Cortex of kidney (tissue), 1 donor: ENCODE measurements at places on chromosomes 4 and X.

- DNase-seq: no peak
Measured at GRCh38 chrX:129534816-129535578, 5.1 kb upstream of the OCRL start.

- no peak for DNase-seq
Measured at GRCh38 chr4:155582971-155583437, 83.6 kb upstream of the GUCY1A1 start.

DNA sequence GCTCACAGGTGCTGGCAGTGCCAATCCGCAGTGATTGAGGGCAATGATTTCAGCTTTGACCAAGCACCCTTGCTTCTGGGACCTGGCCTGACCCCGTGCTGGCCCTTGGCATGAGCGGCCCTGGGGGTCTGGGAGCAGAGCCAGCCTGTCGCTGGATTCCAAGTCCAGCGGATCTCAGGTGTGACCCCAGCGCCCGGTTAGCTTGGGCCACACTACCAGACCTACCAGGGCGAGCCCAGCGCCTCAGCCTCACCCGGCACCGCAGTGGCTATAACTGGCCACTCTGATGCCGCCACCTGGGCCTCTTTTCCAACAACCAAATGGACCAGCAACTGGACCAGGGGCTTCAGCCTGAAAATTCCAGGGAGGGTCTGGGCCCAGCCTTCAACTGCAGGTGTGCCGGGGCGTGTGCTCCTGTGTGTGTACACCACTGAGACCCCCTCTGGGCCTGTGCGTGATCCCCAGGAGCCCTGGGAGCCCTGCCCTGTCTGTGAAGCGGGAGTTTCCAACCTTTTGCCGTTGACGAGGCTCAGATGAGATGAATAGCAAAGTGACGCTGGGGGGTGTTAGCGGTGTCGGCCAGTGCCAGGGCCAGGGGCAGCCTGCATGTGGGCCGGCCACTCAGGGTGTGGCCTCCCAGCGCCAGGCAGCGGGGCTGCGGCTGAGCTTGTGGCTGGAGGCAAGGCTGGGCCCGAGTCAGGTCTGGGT lies 658 bp downstream of the SH3TC1 start:
- DNase-seq: no peak

GRCh38 chr4:86818211-86818610 lies 31.0 kb downstream of the SLC10A6 start:
- no peak for DNase-seq

DNA sequence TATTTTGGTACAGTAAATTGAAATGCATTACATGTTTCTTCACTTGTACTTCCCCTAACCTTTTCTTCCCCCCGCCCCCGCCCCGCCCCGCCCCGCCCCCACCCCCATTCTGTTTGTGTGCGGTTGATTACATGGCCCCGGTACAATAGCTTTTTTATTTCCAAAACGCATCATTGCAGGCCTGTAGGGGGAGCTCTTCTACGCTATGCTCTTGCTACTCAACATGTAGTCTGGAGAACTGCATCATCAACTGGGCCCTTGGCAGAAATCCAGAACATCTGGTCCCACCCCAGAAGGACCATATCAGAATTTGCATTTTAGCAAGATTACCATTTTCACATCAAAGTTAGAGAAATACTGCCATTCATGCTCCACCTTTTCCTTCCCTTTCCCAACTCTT lies 333.3 kb upstream of the DDX53 start:
- no peak for DNase-seq

GRCh38 chr4:122152711-122153226 lies 638 bp downstream of the BLTP1 start:
- DNase-seq: no peak

DNA sequence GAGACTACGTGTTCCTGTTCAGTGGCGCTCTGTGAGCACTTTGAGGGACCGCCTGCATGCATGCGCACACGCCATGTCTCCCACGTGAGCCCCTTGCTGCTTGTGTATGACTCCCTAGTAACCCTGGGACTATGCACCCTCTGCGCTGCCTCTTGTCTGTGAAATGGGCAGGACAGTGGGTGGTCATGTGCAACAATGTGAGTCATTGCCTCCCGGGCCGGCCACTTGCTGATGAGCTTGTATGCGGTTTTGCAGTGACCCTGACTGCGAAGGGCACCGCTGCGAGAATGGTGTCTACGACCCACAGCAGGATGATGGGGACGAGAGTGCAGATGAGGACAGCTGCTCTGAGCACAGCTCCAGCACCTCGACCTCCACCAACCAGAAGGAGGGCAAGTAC lies 61.4 kb downstream of the TNIP2 start:
- DNase-seq: no peak

DNA sequence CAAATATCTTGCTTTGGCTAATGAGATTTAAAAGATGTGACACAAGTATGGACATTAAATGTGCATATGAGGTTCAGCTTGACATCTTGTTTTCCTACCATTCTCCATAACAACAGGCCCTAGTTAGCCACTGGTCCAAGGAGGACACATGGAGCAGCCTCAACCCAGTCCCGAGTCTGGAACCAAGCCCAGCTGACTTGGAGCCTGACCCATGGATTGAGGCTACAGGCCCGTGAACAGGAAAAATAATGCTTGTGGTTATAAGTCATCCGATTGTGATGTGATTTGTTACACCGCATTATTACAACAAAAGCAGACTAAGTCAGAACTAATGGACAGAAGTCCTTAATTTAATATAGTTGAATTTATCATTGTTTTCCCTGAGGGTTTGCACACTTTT lies 123.2 kb upstream of the BANK1 start:
- no peak for DNase-seq

- no peak for DNase-seq
Measured at GRCh38 chr4:73650250-73650649, 30.0 kb upstream of the RASSF6 start.

DNA sequence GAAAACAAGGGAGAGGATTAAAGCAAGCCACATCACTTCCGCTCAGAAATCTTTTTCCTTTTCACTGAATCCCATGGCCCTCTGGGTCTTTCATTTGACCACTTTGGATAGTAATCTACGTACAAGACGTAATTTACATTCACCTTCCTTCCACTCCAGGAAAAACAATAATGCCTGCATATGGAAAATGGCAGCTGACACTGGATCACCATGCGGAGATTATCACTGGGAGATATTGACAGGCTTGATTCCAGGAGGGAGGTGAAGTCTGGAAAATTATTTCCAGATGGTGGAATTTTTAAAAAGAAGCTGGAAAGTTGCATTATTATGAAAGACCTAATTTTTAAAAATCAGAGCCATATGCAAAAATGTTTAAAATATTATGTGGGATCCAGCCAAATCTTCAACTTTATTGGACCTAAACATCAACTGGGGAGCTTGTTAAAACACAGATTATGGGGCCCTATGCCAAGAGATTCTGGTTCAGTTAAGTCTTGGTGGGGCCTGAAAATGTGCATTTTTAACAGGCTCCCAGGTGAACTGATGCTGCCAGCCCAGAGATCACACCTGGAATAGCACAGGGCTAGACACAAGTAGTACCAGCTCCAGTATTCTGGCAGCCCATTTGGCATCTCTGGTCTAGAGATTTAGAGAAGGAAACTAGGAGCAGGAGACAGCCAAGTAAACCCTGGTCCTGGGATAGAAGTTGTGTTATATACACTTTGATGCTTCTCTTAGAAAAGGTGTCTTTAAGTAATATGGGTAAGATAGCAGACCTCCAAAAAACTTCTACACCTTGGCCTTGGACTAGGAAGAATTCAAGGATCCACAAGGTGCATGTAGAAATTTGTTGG lies 290.3 kb upstream of the LDB2 start:
- DNase-seq: no peak

- no peak for DNase-seq
Measured at GRCh38 chrX:8083286-8083685, 87.8 kb downstream of the VCX2 start.

GRCh38 chrX:46587158-46587557 lies 13.6 kb downstream of the CHST7 start:
- DNase-seq: no peak

DNA sequence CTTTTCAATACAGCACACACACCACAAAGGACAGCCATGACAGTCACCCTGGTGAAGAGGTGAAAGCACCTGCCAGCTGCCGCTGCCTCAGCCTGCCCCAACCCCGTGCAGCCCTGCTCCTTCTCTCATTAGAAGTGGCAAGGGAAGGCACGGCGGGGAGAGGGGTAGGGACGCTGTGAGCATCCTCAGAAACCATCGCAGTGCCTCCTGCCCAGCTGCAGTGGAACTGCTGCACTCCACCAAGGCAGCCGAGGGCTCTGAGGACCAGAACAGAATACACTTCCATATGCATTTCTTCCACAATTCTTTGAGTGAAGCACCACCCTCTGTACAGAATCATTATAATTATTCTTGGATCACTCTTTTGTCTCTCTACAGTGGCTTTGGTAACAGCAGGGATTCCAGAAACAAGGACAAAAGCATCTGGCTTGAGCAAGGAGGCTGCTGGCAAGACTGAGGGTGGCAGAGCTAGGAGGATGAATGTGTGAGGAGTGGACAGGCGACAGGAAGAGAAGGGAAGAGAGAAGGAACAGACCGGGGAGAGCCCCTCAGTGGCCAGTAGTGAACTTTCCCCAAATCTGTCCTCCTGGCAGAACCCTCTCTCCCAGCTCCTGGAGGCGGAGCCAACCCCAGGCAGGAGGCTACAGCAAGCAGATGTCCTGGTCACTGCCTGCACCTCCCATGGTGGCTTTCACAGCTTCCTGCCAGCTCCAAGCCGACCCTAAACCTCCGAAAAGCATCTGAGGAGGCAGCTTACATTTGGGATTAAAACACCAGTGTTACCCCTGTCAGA lies 73.2 kb downstream of the MTNR1A start:
- DNase-seq: no peak

DNA sequence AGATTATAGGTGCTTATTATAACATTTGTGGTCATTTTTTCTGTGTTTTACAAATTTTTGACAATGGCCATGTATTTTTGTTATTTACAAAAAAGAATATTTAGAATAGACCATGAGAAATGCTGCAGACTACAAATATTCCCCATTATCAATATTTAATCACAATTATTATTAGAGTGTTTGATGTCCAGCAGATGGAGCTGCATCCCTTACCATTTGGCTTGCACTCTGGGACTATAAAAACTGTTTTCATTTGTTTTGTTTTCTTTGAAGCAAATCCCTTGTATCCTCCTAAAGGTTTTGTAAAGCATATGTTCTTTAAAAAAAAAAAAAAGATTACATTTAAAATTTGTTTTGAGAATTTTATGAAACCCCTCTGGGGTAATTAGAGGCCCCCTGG lies 85.6 kb upstream of the CXorf66 start:
- no peak for DNase-seq

- DNase-seq: no peak
Measured at GRCh38 chrX:138128027-138128671, 562.2 kb downstream of the ZIC3 start.

DNA sequence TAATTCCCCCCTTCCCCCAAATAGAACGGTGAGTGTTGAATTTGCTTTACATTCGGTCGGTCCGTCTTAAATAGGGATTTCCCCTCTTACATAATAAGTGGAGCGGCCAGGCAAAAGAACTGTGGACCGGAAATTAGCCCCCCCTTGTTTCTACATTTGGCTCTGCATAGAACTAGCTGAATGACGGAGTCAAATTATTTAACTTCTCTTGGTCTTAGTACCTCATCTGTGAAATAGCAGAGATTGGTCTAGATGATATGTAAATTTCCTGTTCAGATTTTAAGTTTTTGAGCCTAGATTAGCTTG lies 1.3 kb downstream of the SPATA18 start:
- no peak for DNase-seq

DNA sequence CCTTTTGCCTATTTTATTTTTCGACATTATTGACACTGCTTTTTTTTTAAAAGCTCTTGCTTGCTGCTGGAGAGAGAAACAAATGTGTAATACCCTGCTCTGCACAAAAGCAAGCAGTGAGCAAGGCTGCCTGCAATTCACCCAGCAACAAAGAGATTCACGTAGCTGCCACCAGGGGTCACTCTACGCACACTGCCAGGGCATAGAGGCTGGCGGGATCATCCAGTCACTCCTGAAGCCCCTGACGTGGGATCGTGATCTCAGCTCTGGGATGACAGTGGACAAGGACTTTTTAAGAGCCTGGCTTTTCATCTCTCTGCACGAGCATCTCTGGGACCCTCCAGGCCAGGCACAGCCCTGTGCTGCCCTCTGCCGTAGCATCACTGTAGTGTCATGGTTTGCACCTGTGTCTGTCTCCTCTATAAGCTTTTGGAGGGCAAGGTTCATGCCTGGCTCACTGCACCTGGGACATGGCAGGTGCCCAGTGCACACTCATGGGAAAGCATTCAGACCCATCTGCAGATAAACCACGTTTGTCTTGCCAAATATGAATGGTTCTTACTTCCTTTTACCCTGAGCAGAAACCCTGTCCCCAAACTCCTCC lies 19.8 kb downstream of the C4orf50 start:
- no peak for DNase-seq

DNA sequence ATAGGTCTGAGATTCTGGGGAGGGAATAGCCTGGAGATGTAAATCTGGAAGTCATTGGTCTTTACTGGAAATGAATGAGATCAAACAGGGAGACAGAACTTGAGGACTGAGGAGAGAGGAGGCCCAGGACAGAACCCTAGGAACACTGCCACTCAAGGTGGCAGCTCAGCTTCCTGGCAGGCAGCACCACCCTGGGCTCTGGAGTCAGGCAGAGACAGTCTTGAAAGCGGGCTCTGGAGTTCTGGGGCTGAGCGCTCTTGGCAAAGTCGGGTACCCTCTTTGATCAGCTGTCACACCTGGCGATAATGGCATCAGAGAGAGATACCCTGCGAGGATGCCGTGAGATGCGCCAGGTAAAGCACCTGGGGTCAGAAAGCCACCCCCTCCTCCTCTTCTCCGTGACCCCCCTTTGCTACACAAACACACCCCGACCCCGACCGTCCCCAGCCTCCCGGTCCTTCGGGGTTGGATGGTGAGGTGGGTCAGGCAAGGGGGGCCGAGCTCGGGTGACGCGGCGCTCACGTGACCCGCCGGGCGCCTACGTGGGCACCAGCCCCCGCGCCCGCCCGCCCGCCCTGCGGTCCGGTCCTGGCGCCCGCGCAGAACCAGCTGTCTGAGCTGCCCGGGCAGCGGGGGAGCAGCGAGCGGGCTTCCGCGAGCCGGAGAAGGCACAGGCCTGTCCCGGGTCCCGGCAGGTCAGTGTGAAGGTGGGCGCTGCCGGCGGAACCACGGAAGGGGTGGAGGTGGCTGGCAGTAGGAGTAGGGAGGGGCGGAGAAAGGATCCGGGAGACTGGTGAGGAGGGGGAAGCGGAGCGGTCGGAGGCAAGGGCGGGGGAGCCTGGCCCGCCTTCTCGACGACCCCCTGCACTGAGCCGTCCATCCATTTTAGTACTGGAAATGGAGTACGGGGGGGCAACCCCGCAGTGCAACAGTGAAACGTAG lies at the start of gene TCEAL3:
Gene TCEAL3 (plus strand): TSS at position 600 of the 942 bp plus-strand sequence. CDS start 1,102 bp downstream, outside the sequence.
- peak; percentile 5 for DNase-seq

DNA sequence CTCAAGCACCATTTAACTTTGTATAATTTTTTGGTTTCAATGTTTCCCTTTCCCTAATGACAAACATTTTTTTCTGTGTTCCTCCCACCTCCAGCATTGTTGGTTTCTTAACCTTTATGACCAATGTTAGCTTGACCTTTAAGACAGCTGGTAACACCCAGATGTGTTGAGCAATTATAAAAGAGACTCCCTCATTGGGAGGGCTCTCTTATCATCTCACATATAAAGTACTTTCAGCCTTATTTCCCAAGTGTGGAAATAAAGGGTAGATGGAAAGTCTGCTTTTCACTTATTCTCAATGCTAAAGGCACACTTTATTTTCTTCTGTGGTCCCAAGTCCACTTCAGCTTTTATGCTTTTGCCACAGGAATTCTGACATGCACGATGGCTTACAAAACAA lies 1420.4 kb downstream of the RAPGEF2 start:
- DNase-seq: no peak
